ENCODE measurements at places on chromosomes 2 and 18.

- no peak for DNase-seq
Observed at GRCh38 chr18:46398005-46398404, 259.0 kb downstream of the LOXHD1 start.

GRCh38 chr2:8177566-8177965 is 504.3 kb upstream of the ID2 start:
- DNase-seq: no peak

DNA sequence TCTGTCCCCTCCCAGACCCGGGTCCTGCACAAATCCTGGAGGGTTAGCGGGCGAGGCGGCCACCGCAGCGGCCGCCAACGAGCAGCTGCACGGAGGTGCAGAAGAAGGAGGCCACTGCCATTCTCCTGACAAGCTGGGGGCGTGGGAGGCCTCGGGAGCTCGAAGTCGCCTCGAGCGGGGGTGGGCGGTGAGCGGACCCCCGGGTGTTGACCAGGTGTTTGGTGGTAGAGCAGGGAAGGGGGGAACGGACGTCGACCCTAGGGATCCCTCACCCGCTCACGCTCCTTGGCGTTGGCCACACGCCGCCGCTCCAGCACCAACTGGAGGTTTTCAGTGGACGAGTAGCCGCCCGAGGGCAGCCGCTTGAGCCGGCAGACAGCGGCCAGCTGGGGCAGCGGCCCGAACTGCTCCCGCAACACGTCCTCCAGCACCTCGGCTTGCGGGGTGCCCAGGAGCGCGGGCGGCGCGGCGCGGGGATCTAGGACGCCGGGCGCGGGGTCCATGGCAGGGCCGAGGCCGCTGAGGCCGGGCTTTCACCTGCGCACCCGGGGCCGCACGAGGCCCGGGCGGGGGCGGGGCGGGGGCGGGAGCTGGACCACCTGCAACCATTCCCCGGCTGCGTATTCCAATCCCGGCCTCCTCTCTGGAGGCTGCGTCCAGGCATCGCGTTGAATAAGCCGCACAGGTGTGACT is at the start of gene FIGLA:
TSS of gene FIGLA (minus strand) at position 508 of the 693 bp plus-strand sequence. CDS start at position 503, 5 bp downstream.
- no peak for DNase-seq

DNA sequence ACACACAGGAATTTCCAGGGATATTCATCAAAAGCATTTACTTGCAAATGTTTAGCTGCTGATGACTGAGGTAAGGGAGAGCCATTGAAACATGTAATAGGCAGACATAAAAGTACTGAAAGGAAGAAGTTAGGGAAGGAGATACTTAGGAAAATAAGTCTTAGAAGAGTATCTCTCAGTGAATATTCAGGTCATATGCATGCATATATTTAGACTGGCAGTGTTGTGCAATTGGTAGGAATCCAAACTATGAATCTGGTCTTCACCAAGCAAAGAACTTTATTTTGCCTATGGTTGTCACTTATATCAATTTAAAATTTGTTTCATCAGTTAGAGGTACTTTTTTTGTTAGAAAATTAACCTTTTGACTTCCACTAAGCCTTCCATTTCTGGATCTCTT is 1490.7 kb downstream of the SUCLG1 start:
- DNase-seq: no peak

DNA sequence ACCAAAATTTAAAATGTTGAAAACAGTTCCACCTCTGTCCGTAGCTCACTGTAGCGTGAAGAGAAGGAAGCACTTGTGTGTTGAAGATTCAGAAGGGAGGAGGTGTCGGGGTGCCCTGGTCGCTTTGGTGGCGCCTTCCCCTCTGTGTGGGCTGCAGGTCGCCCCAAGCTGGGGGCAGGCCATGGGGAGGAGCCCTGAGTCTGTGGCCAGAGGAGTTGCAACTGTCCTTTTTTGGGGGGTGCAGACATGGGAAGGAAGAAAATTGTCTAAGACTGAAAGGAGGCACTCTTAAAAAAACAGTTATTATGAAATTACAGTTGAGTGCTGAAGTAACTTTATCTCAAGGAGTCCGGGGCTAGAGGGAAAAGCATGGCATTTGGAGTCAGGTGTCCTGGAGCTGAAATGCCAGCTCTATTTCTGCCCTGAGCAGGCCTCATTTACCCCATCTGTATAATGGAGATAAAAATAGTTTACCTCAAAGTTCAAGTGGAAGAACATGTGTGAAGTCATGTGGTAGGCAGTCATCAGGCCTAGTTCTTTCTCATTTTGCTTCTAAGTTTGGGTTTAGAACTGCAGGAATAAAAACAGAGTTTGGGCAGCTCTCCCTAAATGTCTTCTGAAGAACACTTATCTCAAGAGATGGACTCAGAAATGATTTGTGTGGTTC is 82.1 kb downstream of the RNF144A start:
- DNase-seq: peak; percentile 7

DNA sequence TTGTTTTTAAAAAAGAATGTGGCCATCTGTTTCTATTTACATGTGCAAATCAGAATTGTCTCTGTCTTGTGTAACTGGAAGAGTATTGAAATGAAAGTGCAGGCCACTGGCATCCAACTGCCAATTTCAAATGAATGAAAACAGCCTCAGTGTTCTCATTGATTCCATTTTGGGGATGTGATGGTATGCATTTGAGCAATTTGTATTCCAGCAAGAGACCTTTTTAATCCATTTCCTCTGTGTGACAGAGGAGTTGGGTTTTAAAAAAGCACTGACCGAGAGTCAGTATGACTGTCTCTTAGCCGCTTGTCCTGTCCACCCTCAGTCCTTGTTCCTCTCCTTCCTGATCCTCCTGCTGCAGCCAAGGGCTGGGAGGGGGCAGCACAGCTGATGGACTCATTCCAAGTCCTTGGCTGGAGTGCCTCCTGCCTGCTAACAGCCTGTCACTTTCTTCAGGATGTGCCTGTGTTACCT is 50.0 kb downstream of the ASAP2 start:
- no peak for DNase-seq

GRCh38 chr2:458425-458815 is 170.5 kb upstream of the ALKAL2 start:
- no peak for DNase-seq

DNA sequence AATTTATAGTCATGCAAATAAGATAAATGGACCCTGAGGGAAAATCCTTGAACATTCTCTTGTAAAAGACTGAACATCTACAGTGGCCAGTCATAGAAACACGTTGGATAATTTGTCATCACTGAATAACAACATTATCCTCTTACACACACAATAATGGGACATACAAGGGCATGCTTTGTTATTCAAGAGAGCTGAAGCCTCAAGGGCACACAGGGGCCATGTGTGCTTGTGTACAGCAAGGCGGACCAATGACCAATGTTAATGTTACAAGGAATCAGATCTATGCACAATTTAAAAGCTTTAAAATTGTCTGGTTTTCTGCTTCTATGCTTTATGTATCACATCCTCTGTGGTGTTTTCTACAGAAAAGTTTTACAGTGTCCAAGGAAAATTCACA is 23.7 kb downstream of the COL6A3 start:
- DNase-seq: no peak

- DNase-seq: no peak
Observed at GRCh38 chr2:17299891-17300540, 218.2 kb downstream of the RAD51AP2 start.

DNA sequence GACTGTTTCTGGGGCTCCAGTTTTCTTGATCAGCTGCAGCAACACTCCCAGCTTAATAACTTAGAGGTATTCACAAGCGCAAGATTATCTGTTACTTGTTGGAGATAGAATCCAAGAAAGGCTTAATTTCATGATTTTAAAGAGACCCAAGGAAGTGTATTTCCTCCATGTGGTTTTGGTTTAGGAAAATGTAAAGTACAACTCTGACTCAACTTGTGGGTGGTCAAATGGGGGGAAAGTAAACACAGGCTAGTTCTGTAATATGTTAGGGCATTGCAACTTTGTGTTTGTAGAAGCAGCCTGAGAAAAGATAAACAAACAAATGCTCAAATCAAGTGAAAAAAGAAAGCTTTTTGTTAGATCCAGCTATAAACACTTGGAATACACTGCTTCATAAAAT is 90.1 kb upstream of the COL3A1 start:
- DNase-seq: no peak

DNA sequence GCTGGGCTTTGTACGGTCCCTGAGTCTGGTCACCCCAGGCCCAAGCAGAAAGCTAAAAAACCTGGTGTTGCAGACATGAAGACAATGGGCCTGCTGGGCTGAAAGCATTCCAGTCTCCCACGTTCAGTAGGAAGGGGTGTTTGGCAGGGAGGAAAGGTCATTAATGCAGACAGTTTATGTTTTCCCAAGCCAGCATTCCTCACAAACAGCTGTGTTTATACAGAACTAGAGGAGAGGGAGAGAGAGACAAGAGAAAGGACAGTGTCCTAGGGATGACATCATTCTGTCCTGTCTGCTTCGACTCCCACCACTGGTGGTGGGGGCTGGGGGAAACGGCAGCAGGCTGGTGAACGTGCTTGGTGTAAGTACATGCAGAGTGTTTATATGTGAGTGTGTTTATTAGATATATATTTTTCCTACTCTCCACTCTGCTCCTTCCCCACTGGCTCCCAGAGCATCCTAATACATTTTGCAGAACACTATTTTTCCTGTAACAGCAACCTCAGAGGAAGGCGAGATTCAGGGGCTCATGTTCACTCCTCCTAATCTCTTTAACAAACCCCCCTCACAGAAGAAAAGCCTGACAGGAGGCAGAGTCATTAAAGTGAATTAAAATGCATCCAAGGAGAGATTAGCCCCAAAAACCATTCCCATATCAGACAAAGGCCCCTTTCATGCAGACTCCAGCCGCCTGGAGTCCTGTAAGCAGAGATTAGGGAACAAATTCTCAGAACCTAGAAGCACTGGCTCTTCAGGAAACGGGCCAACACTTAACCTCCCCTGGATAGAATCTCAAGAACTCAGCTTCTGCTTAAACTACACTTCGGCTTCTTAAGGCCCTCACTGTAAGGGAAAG is 380.4 kb downstream of the TNS1 start:
- no peak for DNase-seq

- DNase-seq: peak; percentile 85
Observed at GRCh38 chr18:63162271-63163014, 157.1 kb downstream of the BCL2 start.

GRCh38 chr2:7860693-7861092 is 821.2 kb upstream of the ID2 start:
- DNase-seq: no peak

- no peak for DNase-seq
Observed at GRCh38 chr2:30470426-30470825, 23.4 kb downstream of the LCLAT1 start.

GRCh38 chr2:192347542-192347941 is 152.8 kb upstream of the TMEFF2 start:
- DNase-seq: no peak

DNA sequence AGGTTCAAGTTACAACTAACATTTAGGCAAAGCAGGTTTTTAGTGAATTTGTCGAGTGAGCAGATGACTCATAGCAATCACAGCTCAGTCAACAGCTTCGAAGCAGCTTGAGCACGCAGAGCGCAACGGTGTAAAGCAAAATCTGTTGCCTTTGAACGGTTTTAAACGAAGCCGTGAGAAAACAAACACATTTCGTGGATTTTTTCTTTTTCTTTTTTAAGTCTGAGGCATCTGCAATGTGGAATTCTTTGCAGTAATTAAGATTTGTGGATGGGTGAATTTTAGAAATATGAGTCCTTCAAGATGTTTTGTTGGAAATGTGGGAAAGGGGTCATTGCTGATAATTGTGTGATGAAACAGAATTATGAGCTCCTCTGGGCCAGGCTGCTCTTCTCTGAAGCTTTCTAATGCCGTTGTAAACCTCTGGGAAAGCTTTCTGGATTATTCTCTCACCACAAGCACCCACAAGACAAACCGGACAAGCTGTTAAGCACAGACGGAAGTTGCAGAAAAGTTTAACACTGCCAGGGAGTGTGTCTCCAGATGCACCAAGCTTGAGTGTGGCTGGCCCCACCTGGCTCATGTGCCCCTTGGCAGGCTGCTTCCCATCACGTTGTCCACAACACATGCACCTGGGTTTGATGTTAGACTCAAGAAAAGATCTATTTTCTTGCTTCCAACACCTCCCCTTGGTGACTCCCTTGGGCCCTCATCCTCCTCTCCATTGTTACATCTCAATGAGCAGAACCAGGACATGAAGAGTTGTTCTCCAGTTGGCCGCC is 224.7 kb downstream of the ACKR3 start:
- no peak for DNase-seq

- DNase-seq: no peak
Observed at GRCh38 chr2:65800998-65801397, 368.6 kb upstream of the SPRED2 start.

DNA sequence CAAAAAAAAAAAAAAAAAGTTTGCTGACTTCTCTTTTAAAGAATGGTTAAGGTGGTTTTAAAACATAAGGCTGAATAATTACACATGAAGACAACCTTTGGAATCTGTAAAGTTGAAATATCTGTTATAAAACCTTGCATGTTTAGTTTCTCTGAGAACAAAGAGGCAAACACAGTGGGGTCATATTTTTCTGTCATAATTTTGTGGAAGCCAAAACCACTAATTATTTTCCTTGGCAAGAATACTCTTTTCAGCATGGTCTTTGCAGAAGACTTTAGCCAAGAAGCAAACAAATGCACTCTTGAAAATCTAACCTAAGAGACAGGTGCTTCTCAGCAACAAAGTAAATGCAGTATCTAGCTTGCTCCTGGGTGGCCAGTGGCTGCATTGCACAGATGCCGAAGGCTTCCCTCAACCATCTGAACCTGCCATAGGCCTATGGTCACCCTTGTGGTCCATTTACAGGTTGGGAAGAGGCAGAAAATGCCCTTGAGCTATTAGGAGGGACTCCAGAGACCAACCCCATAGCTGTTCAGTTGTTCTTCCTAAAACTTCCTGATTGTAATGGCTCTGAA is 44.8 kb downstream of the ZAP70 start:
- no peak for DNase-seq

DNA sequence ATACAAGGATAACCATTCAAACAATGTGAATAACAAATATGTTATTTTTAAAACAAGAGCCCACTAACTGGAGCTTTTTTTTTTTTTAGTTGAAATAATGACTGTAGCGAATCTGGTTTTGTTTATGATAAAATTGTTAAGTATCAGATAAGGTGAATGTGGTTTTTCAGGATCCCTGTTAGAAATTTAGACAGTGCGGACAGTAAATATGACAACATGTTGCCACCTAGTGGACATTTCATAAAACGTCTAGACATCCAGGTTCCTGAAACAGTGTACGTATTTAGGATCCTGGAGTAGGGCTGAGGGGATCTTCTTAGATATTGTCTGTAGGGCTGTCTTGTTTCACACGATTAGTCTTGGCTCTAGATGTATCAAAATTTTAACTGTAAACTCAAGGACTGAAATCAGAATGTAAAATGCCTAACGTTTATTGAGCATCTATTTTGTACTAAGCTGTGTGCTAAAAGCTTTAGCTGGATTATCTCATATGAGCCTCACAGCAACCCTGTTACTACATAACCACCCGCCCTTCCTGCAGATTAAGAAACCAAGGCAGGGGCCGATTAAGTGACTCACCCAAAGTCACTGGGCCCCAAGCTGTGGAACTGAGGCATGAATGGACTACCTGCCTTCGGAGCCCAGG is 23.9 kb upstream of the CCDC68 start:
- DNase-seq: peak; percentile 10

Data from GM12864 (cell line).